ENCODE measurements at places on chromosomes 1 and 21. TPM values are rescaled to one million over a fixed set of nuclear protein-coding genes. Genes with fewer than 3 reads are reported as not detected.

KCNT2 gene
- not detected for total RNA-seq

CD52 gene
- 8.1 TPM for total RNA-seq

DMBX1 gene
- 0.47 TPM for total RNA-seq

ITLN2 gene
- total RNA-seq, result not detected

SH2D5 gene
- total RNA-seq, result 0.19 TPM

ANGPTL3 gene
- total RNA-seq, result not detected

KCNJ9 gene
- total RNA-seq, result not detected

C1orf141 gene
- total RNA-seq, result not detected

DNA sequence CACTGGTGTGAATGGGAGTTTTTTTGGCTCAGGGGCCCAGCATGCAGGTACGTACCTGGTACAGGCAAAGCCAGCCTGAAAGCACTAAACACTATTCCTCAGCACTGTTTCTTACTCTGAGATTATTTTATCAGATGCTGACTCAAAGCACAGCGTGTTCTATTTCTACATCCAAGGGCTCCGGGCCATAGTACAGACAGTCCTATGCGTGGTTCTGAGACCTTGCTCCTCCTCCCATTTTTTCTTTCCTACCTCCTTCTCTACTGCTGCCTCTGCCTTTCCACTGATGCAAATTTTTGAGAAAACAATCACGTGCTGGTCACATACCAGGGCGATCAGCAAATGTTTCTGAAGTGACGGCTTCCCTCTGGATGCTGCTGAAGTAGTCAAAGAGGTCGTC lies 36.3 kb downstream of the PDPN start:
- no peak overlapping the region for H3K27ac ChIP-seq
- DNase-seq, result no peak
- peaks cover 42% of the 10 kb centered on the region for H3K27me3 ChIP-seq
- H3K4me3 ChIP-seq, result no peak overlapping the region

DNA sequence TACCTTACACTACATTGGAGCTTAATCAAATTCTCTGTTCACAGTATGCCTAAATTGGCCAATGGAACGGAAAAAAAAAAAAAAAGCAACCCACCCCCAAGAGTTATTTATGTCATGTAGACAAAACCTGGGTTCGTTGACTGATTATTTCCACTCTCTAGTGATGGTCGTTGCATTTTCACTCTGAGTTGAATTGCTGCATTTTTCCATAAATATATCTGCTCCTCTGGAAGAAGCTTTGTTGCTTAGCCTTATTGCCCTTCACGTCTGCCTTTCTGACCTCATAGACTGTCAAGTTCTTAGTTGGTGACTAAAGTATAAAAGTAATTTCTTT lies 90.2 kb upstream of the RUNX1 start:
- peak overlapping the region; percentile 70 for H3K27ac ChIP-seq
- no peaks in the 10 kb centered on the region for H3K27me3 ChIP-seq
- no peak overlapping the region for H3K4me3 ChIP-seq
- peaks cover 17% of the 10 kb centered on the region for H3K4me1 ChIP-seq
- no peak for DNase-seq

GRCh38 chr1:19775317-19775716 lies 24.4 kb downstream of the TMCO4 start:
- no peak for DNase-seq
- H3K4me1 ChIP-seq, result no peaks in the 10 kb centered on the region
- H3K27me3 ChIP-seq, result no peaks in the 10 kb centered on the region
- no peak overlapping the region for H3K27ac ChIP-seq

DNA sequence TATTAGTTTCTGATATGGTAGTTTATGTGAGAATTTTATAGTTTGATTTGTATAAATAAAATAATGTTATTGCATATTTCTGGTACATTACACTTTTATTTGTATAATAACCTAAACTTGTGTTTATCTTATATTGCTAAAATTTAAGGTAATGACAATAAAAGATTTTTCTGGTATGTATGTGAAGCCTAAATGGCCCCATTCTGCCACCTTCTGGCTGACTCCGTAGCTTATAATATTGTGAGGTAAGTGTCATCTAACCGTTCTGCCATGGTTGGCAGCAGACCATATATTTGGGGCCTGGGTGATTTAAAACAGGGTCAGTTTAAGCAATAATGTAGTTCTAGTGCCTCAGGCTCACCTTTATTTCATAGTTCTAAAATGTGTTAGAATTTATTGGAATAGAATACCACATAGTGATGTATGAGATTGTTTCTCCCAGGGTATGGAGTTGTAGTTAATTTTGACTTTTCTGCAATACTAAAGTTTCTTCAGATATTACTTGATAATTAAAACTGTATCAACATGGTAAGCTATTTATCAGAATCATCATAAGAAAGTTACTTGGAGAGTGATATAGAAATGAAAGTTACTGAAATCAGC lies 21.2 kb upstream of the PRKACB start:
- H3K27me3 ChIP-seq, result no peaks in the 10 kb centered on the region
- DNase-seq, result peak; percentile 64
- H3K4me1 ChIP-seq, result no peaks in the 10 kb centered on the region
- no peaks in the 10 kb centered on the region for H3K36me3 ChIP-seq
- H3K27ac ChIP-seq, result no peak overlapping the region
- no peak overlapping the region for H3K4me3 ChIP-seq

GRCh38 chr1:22256213-22256512 lies 113.3 kb upstream of the WNT4 start:
- peaks cover 34% of the 10 kb centered on the region for H3K27me3 ChIP-seq
- no peaks in the 10 kb centered on the region for H3K4me1 ChIP-seq
- H3K36me3 ChIP-seq, result no peaks in the 10 kb centered on the region
- no peak overlapping the region for H3K27ac ChIP-seq
- DNase-seq, result no peak
- no peak overlapping the region for H3K4me3 ChIP-seq

DNA sequence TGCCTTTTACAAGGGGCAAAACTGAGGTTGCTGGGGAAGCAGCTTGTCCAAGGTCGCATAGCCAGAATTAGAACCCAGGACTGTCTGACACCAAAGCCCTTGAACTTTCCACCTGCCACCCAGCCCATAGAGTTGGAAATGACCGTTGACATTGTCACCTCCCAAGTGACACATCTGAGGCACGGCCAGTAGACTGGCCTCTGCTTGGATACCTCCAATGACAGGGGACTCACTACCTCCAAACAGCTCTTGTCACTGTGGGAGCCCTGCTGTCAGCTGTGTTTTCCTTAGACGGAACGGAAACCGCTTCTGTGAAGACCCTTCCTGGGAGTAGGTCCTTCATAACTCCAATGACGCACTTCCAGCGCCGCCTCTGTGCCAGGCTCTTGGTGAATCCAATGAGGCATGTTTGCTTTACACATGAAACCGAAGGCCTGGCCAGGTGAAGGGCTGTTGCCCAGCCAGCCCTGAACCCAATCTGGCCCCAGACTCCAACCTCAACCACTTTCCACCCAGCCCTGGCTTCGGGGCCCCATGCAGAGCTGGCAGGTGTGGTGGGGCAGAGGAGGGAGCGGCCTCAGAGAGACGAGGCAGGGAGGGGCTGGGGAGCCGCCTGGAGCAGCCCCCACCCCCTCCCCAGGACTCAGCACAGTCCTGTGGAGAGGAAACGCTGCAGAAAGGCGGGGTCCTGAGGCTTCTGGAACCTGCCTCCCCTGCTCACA lies 109.2 kb upstream of the IFFO2 start:
- peaks cover 8% of the 10 kb centered on the region for H3K36me3 ChIP-seq
- DNase-seq, result no peak
- no peaks in the 10 kb centered on the region for H3K27me3 ChIP-seq
- peaks cover 7% of the 10 kb centered on the region for H3K4me1 ChIP-seq
- no peak overlapping the region for H3K27ac ChIP-seq
- no peak overlapping the region for H3K4me3 ChIP-seq

GRCh38 chr1:165070675-165071074 lies 285.8 kb downstream of the LMX1A start:
- H3K27ac ChIP-seq, result no peak overlapping the region
- DNase-seq, result no peak
- no peaks in the 10 kb centered on the region for H3K27me3 ChIP-seq
- H3K4me1 ChIP-seq, result no peaks in the 10 kb centered on the region
- H3K36me3 ChIP-seq, result no peaks in the 10 kb centered on the region

DNA sequence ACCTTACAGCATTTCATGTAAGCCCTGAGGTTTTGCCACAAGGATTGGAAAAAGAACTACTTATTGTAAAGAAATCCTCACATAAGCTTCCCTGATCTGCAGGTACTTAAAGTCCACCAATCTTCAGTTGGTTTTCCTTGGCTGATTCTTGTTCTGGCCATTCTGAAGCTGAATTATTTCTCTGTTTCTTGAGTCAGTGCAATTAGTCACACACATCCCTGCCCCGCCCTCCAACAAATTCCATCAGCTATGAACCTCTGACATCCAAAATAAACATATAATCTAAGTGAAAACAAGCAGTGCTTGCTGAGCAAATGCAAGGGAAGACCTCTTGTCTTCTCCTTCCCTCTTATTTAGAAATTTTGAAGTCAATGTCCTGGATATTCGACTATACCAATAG lies 8.2 kb upstream of the FNDC7 start:
- H3K4me3 ChIP-seq, result peak overlapping the region; percentile 48
- peak overlapping the region; percentile 71 for H3K27ac ChIP-seq
- H3K27me3 ChIP-seq, result no peaks in the 10 kb centered on the region
- H3K36me3 ChIP-seq, result peaks cover 10% of the 10 kb centered on the region
- peaks cover 41% of the 10 kb centered on the region for H3K4me1 ChIP-seq

GRCh38 chr1:52963101-52963500 lies 36.0 kb downstream of the SCP2 start:
- H3K36me3 ChIP-seq, result peaks cover 4% of the 10 kb centered on the region
- DNase-seq, result no peak
- H3K4me3 ChIP-seq, result no peak overlapping the region
- H3K27ac ChIP-seq, result no peak overlapping the region
- no peaks in the 10 kb centered on the region for H3K27me3 ChIP-seq

DNA sequence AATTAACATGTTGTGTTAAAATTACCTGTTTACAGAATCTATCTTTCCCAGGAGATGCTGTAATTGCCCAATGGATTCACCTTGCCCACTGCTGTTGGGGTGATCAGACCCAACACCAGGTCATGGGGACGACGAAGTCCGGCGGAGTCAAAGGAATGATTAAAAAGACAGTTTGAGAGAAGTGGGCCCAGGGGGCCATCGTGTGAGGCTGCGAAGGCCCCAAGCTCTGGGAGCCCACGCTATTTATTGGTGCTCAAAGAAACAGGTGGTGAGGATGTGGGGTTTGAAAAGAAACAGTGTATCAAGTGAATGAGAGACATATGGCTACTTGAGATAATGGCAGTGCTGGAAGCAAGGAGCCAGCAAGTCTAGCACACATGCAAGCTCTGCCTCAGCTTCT lies 16.3 kb upstream of the L1TD1 start:
- H3K27me3 ChIP-seq, result peaks cover 21% of the 10 kb centered on the region
- no peak overlapping the region for H3K4me3 ChIP-seq
- H3K4me1 ChIP-seq, result no peaks in the 10 kb centered on the region
- DNase-seq, result no peak

DNA sequence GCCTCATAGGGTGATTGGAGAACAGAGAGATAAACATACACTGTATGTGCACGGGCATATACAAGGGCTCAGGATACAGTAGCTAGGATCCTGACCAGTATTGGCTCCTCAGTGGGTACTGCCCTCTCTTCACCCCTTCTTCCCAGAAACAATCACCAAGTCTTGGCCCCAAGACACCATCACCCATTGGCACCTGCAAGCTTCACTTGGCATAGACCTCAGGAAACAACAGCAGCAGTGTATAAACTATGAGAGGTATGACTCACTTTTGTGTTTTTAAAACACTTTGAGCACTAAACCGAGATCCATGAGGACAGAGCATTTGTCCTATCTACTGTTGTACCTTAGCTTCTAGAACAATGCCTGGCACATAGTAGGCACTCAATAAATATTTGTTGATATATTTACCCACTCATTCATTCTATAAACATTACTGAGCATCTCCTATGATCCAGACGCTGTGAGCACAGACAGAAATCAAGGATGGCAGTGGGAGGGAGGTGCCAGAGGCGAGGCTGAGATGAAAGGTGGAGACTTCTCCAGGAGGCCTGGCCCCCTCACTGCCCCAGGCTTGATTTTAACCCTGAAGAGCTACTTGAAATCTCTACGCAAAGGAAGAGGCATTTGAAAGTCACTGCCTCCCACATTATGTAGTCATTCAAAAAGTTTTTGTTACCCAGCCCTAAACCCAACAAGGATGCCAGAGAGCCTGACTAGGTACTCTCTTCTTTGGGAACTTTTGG lies 95.2 kb downstream of the CAMK2N1 start:
- DNase-seq, result peak; percentile 25
- H3K4me1 ChIP-seq, result no peaks in the 10 kb centered on the region
- H3K27ac ChIP-seq, result no peak overlapping the region
- H3K27me3 ChIP-seq, result peaks cover 32% of the 10 kb centered on the region

DNA sequence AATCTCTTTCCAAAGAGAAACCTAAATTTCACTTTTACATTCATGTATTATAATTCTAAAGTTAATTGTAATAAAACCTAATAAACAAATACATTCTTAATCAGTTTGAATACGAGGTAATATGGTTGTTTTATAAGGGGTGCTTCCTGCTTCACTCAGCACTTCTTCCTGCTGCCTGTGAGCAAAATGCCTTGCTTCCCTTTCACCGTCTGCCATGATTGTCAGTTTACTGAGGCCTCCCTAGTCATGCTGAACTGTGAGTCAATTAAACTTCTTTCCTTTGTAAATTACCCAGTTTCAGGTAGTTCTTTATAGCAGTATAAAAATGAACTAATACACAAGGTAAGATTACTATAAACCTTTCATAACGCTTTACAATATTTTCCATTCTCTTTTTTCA lies 491.1 kb upstream of the LRRC7 start:
- H3K4me1 ChIP-seq, result no peaks in the 10 kb centered on the region
- no peak for DNase-seq
- H3K27me3 ChIP-seq, result no peaks in the 10 kb centered on the region
- no peak overlapping the region for H3K4me3 ChIP-seq
- no peak overlapping the region for H3K27ac ChIP-seq
- H3K36me3 ChIP-seq, result peaks cover 5% of the 10 kb centered on the region

DNA sequence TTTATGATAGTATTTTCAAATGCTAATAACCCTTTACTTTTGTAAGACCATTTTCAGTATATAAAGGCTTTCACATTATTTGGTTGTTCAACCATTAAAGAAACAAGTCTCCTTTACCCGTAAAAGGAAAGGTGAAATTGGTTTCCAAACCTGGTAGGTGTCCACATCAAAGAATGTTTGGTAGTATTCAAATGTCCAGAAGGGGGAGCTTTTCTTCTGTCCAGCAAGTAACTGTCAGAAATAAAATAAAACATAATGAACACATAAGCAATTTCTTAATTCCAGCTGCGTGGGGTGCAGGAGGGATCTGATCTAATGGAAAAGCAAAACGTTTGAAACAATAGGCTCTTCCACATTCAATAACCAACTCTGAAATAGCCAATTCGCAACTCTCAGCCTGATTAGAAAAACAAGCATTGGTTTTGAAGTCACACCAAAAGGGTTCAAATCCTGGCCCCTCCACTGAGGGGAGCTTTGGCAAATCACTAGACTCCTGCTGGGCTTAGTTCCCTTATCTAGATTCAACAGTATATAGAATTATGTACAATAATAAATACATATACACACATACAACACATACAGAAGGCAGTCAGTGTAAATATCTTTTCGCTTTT lies 11.0 kb downstream of the YIPF1 start:
- H3K27me3 ChIP-seq, result no peaks in the 10 kb centered on the region
- peaks cover 19% of the 10 kb centered on the region for H3K36me3 ChIP-seq
- no peak overlapping the region for H3K4me3 ChIP-seq
- no peak overlapping the region for H3K27ac ChIP-seq
- H3K4me1 ChIP-seq, result no peaks in the 10 kb centered on the region

- no peaks in the 10 kb centered on the region for H3K27me3 ChIP-seq
- DNase-seq, result no peak
- H3K4me3 ChIP-seq, result no peak overlapping the region
Observed at GRCh38 chr1:203507759-203508158, 13.8 kb downstream of the OPTC start.

- H3K27me3 ChIP-seq, result no peaks in the 10 kb centered on the region
- H3K36me3 ChIP-seq, result peaks cover 26% of the 10 kb centered on the region
- peaks cover 4% of the 10 kb centered on the region for H3K4me1 ChIP-seq
- no peak for DNase-seq
- peak overlapping the region; percentile 79 for H3K27ac ChIP-seq
- no peak overlapping the region for H3K4me3 ChIP-seq
Observed at GRCh38 chr1:42756956-42757891, 9.6 kb downstream of the P3H1 start.

Measured in natural killer cell treated with Interleukin-12 subunit alpha and Interleukin-12 subunit beta and Interleukin-15 and Interleukin-18, amount 100 ng/mL, for 72 hours (primary cell).